Pancreas (tissue), 10 donors: ENCODE measurements at places on chromosomes 7 and 10.

- H3K27me3 ChIP-seq: no peaks in the 10 kb centered on the region
- no peaks in the 10 kb centered on the region for H3K36me3 ChIP-seq
- no peak overlapping the region for H3K4me3 ChIP-seq
These were observed 13.2 kb downstream of the ERVW-1 start for GRCh38 chr7:92464515-92464914.

- H3K4me1 ChIP-seq: no peaks in the 10 kb centered on the region
- H3K27me3 ChIP-seq: no peaks in the 10 kb centered on the region
- H3K4me3 ChIP-seq: no peak overlapping the region
- no peak overlapping the region for H3K27ac ChIP-seq
These were observed 287.9 kb upstream of the NEBL start for GRCh38 chr10:21184984-21185383.

DNA sequence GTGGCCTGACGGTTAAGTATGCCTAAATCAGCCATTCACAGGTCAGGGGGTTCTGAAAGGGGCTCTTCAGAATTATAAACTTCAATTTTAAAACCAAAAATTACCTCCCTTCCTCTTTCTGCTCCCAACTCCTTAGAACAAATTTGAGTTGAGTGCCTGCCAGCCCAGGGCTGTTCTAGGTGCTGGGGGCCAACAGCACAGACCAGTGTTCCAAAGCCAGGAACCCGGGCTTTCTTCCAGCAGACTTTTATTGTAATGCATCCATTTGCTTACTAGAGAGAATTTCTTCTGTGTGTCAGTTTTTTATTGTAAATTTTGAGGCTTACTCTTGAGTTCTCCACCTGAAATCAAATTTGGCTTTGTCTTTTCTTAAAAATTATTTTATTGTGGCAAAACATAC is 238.5 kb downstream of the CACNB2 start:
- H3K27me3 ChIP-seq: no peaks in the 10 kb centered on the region
- no peak for DNase-seq
- no peaks in the 10 kb centered on the region for H3K36me3 ChIP-seq
- no peak overlapping the region for H3K27ac ChIP-seq

GRCh38 chr10:55141892-55142291 is 340.9 kb upstream of the PCDH15 start:
- no peaks in the 10 kb centered on the region for H3K36me3 ChIP-seq
- no peaks in the 10 kb centered on the region for H3K27me3 ChIP-seq
- no peaks in the 10 kb centered on the region for H3K4me1 ChIP-seq
- no peak overlapping the region for H3K4me3 ChIP-seq

DNA sequence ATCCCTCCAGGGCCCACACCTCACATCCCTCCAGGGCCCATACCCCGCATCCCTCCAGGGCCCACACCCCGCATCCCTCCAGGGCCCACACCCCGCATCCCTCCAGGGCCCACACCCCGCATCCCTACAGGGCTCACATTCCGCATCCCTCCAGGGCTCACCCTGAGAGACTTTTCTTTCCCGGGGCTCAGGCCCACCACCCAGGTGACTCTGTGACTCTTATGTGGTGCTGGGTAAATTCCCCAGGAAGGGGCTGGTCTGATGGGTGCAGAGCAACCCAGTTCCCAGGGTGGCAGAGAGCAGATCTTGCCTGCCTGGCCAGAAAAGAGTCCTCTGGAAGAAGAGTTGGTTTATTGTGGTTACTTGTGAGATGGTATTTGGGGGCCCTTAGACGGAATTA is 290.7 kb downstream of the TCERG1L start:
- peak; percentile 33 for DNase-seq
- H3K27me3 ChIP-seq: no peaks in the 10 kb centered on the region
- no peak overlapping the region for H3K27ac ChIP-seq
- H3K4me3 ChIP-seq: no peak overlapping the region
